ENCODE measurements at places on chromosomes 5 and 9.

- DNase-seq: no peak
Measured at GRCh38 chr5:176181271-176181855, 56.9 kb upstream of the SIMC1 start.

DNA sequence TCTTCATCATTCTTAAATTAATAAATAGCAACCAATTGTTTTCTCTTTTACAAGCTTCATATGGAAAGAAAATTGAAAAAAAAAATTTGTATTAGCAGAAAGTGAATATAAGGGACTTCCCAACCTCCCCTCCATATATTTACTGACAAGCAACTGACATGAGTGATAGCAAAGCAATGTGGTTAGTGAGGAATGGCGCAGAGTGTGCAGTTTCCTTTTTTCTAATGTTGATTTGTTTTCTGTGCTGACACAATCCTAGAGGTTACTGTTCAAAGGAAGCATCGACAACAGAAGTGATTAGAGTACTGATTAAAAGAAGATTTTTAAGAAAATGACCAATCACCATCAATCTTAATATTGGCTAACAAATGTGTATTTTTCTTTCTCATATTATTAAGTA lies 1.7 kb upstream of the PTGER4 start:
- DNase-seq: no peak

DNA sequence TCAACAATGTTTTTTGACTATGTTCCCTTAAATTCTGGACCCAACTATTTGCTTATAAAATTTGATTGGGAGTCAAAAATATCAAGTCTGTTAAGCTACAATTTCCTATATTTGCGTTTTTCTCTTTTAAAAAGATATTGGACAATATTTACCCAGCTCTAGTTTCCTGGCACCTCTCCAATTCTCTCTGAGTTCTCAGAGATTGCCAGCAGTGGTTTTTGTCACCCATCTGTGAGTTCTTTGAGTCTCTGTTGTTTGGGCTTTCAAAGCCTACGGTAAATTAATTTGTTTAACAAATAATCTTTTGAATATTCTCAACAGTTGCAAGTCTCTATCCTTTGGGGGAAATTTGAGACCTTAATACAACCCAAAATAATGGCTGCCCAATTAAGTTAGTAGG lies 174.2 kb upstream of the PUM3 start:
- no peak for DNase-seq

DNA sequence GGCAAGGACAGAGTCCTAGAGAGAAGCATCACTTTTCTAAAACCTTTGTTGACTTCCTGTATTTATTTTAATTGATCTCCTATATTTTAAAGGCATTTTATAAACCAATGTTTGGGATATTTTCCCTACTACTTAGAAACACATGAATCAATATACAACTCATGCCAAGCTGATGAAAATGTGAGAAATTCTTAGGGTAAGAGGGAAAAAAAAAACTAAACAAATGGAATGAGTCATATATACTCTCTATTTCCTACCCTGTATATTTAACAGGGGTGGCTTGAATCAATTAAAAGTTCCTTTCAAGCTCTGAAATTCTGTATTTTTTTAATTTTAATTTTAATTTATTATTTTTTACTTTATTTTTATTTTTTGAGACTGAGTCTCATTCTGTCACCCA lies 19.6 kb downstream of the BAAT start:
- peak; percentile 14 for DNase-seq

- no peak for DNase-seq
Measured at GRCh38 chr9:7300484-7300883, 499.1 kb downstream of the DMAC1 start.

DNA sequence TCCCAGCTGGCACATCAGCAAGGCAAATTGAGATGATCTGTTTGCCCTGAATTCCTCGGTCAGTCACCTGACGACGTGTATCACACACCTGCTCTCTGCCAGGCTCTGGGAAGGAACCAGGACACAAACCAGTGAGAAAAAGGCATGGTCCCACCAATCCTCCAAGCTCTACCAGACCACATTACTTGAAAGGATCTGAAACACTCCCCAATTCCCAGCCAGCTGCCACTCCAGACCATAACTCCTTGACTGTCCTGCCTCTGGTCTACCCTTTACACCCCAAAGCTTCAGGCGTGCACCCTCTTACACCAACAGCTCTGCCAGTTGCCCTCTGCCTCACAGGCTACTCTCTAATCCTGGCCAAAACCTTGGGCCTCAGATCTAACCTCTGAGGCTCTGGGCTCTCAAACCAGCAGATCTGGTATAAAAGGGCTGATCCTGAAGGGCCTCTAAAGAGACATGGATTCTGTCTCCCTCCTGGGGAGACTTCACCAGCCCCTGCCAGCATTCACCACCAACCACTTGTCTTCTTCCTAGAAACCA lies 6.8 kb downstream of the MGAT1 start:
- no peak for DNase-seq

All from mesenchymal stem cell (in vitro differentiated cells and primary cell).